ENCODE measurements at places on chromosomes 1 and 21. TPM values are rescaled to one million over a fixed set of nuclear protein-coding genes. Genes with fewer than 3 reads are reported as not detected.

The RAB25 gene
- not detected for total RNA-seq

The CR1 gene
- total RNA-seq = 1.6 TPM

The AMY1B gene
- total RNA-seq = not detected

The LMX1A gene
- 0.20 TPM for total RNA-seq

The RSPO1 gene
- not detected for total RNA-seq

The SPATA1 gene
- total RNA-seq = 0.35 TPM

The OVAAL gene
- not detected for total RNA-seq

The GFI1 gene
- total RNA-seq = not detected

The SORT1 gene
- 225 TPM for total RNA-seq

DNA sequence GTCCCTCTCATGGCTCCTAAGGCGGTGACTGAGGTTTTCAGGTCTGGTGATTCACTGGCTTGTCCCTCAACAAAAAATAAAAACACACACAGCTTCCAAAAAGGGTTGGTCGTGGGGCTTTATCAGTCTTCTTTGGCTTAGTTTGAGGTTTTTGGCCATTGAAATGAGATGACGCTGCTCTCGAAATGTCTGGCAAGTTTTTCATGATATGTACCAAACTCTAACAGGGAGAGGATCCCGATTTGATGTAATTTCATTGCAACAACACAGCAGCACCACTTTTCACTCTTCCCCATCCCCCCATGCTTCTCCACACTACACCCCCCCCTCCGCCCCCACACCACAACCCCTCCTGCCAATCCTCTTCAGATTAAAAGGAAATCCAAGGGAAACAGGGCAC is 187.1 kb upstream of the NFIA start:
- no peak for DNase-seq
- no peaks in the 10 kb centered on the region for H3K36me3 ChIP-seq
- H3K4me1 ChIP-seq = peaks cover 10% of the 10 kb centered on the region

GRCh38 chr1:5959087-5959486 is 33.1 kb downstream of the NPHP4 start:
- H3K4me3 ChIP-seq = no peak overlapping the region
- H3K4me1 ChIP-seq = no peaks in the 10 kb centered on the region
- H3K27me3 ChIP-seq = no peaks in the 10 kb centered on the region
- no peak overlapping the region for H3K27ac ChIP-seq
- DNase-seq = no peak
- no peaks in the 10 kb centered on the region for H3K36me3 ChIP-seq

GRCh38 chr21:41582866-41583265 is 74.9 kb upstream of the TMPRSS2 start:
- H3K4me3 ChIP-seq = no peak overlapping the region
- no peak overlapping the region for H3K27ac ChIP-seq
- no peak for DNase-seq
- H3K36me3 ChIP-seq = no peaks in the 10 kb centered on the region
- H3K4me1 ChIP-seq = no peaks in the 10 kb centered on the region

DNA sequence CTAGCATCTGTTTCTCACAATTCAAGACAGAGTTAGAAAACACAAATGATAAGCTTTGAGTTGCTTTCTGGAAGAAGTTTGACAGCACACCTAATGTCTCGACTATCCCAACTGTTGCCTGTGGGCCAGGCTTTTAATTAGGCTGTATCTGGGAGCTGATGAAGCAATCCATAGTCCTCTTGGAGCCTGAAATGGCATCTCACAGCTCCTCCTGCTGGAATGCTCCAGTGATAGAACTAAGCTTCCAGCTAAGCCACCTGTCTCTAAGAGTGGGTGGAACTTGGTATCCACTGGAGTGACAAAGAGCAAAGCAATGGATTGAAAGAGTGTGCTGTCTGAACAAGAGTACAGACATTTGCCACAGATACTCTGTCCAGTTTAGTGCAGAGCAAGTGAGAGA is 605.3 kb upstream of the NR5A2 start:
- no peak overlapping the region for H3K4me3 ChIP-seq
- H3K4me1 ChIP-seq = no peaks in the 10 kb centered on the region
- no peak for DNase-seq

GRCh38 chr1:230824919-230825721 is 43.2 kb downstream of the C1orf198 start:
- peak overlapping the region; percentile 93 for H3K27ac ChIP-seq
- peak; percentile 51 for DNase-seq
- H3K27me3 ChIP-seq = no peaks in the 10 kb centered on the region

- no peak overlapping the region for H3K27ac ChIP-seq
- H3K27me3 ChIP-seq = no peaks in the 10 kb centered on the region
- H3K4me3 ChIP-seq = no peak overlapping the region
- H3K4me1 ChIP-seq = peaks cover 10% of the 10 kb centered on the region
- no peaks in the 10 kb centered on the region for H3K36me3 ChIP-seq
Observed at GRCh38 chr21:28671549-28672195, 321.0 kb downstream of the LTN1 start.

GRCh38 chr1:167695147-167695546 is 26.6 kb upstream of the MPZL1 start:
- H3K36me3 ChIP-seq = no peaks in the 10 kb centered on the region
- peak overlapping the region; percentile 83 for H3K27ac ChIP-seq
- no peak overlapping the region for H3K4me3 ChIP-seq
- no peak for DNase-seq

DNA sequence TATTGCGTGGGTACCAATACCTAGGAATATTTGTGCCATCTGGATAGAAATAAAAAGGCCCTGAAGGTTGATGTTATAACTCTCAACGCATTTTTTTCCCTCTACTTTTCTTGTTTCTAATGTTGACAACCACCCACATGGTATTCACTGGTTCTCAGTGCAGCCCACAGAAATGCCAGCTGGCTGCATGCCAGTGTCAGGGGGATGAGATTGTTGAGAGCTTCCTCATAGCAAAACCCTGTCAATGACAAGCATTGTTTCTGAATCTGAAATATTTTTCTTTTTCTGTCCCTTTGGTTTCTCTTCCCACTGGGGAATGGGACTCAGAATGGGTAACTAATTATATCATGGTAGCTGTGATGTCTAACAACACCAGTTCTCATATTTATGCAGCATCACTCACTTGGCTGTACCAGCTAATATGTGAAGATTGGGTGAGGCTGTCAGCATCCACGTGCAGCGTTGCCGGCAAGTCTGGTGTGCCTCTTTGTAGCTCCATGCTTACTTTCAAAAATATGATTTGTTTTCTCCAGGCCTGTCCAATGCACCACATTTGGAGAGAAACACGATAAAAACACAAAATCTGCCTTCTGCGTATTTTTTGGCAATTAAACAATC is 284.6 kb downstream of the PTBP2 start:
- no peak overlapping the region for H3K27ac ChIP-seq
- DNase-seq = no peak
- H3K36me3 ChIP-seq = no peaks in the 10 kb centered on the region
- H3K4me3 ChIP-seq = no peak overlapping the region
- H3K4me1 ChIP-seq = no peaks in the 10 kb centered on the region

- DNase-seq = no peak
- no peak overlapping the region for H3K27ac ChIP-seq
- H3K4me3 ChIP-seq = no peak overlapping the region
- no peaks in the 10 kb centered on the region for H3K27me3 ChIP-seq
- H3K36me3 ChIP-seq = no peaks in the 10 kb centered on the region
Observed at GRCh38 chr1:197896301-197896700, 6.1 kb upstream of the C1orf53 start.

DNA sequence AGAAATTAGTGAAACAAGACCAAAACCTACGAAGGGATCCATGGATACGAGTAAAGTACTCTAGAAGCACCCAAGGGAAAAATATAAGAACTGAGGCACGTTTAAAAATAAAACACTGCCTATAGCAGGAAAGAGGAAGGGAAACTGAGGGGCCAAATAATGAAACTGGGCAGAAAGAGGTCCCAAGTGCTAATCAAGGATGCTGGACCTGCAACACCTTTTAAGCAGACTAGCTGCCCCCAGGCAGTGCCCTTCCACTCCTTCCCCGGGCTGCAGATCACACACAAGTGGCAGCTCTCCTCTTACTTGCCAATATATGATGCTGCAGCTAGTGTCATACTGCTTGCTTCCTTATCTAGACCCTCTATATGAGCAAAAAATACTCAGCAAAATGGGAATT is 7.6 kb upstream of the OTUD7B start:
- no peak overlapping the region for H3K27ac ChIP-seq
- H3K4me1 ChIP-seq = peaks cover 9% of the 10 kb centered on the region
- DNase-seq = no peak
- H3K27me3 ChIP-seq = no peaks in the 10 kb centered on the region
- no peak overlapping the region for H3K4me3 ChIP-seq
- no peaks in the 10 kb centered on the region for H3K36me3 ChIP-seq

GRCh38 chr1:110460253-110461220 is 9.6 kb downstream of the PROK1 start:
- no peak overlapping the region for H3K4me3 ChIP-seq
- peak; percentile 54 for DNase-seq
- no peak overlapping the region for H3K27ac ChIP-seq
- H3K4me1 ChIP-seq = no peaks in the 10 kb centered on the region
- no peaks in the 10 kb centered on the region for H3K27me3 ChIP-seq

GRCh38 chr21:36887963-36888362 is 78.5 kb downstream of the HLCS start:
- no peak overlapping the region for H3K4me3 ChIP-seq
- no peaks in the 10 kb centered on the region for H3K36me3 ChIP-seq
- no peak overlapping the region for H3K27ac ChIP-seq

GRCh38 chr1:120178799-120179756 is 2.8 kb upstream of the SEC22B start:
- no peaks in the 10 kb centered on the region for H3K27me3 ChIP-seq
- peak overlapping the region; percentile 47 for H3K4me3 ChIP-seq
- no peaks in the 10 kb centered on the region for H3K36me3 ChIP-seq
- peak overlapping the region; percentile 61 for H3K27ac ChIP-seq

- H3K27ac ChIP-seq = no peak overlapping the region
- H3K36me3 ChIP-seq = no peaks in the 10 kb centered on the region
- no peak for DNase-seq
- H3K27me3 ChIP-seq = no peaks in the 10 kb centered on the region
- H3K4me1 ChIP-seq = no peaks in the 10 kb centered on the region
- H3K4me3 ChIP-seq = no peak overlapping the region
Observed at GRCh38 chr21:15112858-15113257, 48.1 kb upstream of the NRIP1 start.

DNA sequence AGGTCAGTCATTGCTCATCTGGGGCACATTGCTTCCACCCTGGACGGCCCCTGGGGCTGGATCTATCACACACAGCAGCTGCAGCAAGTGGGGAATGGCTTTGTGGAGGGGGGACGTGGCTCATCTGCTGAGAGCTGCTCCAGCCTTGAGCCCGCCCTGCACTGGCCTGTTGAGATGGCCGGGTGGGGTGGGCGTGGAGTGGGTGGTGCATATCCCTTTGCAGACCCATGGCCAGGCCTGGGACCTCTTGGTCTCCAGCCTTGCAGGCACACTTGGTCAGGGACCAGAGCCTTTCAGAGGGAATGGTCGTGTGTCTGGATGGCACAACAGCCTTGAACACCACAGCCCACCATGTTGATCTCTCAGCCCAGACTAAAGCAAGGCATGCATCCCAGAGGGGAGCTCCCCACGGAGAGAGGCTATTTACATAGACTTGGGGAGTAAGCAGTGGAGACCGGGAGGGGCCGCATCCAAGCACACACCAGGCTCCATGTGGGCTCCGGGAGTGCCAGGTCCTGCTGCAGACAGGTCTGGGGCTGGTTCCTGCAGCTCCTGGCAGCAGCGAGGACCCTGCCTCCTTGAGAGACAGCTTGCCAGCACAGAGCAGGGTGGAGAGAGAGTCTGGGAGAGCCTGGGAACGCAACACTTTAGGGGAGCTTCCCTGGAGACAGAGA is 52.8 kb upstream of the SELENON start:
- no peak for DNase-seq
- H3K4me1 ChIP-seq = peaks cover 32% of the 10 kb centered on the region
- H3K27me3 ChIP-seq = no peaks in the 10 kb centered on the region
- H3K27ac ChIP-seq = no peak overlapping the region
- no peaks in the 10 kb centered on the region for H3K36me3 ChIP-seq
- H3K4me3 ChIP-seq = no peak overlapping the region

- peak overlapping the region; percentile 41 for H3K4me3 ChIP-seq
- no peaks in the 10 kb centered on the region for H3K27me3 ChIP-seq
- peak; percentile 58 for DNase-seq
- no peaks in the 10 kb centered on the region for H3K36me3 ChIP-seq
Observed at GRCh38 chr1:225700164-225700821, 47.4 kb upstream of the ENAH start.

- H3K27me3 ChIP-seq = no peaks in the 10 kb centered on the region
- DNase-seq = no peak
- peak overlapping the region; percentile 91 for H3K27ac ChIP-seq
- H3K36me3 ChIP-seq = peaks cover 31% of the 10 kb centered on the region
- peak overlapping the region; percentile 80 for H3K4me3 ChIP-seq
Observed at GRCh38 chr1:110035236-110035752, 870 bp downstream of the STRIP1 start.

DNA sequence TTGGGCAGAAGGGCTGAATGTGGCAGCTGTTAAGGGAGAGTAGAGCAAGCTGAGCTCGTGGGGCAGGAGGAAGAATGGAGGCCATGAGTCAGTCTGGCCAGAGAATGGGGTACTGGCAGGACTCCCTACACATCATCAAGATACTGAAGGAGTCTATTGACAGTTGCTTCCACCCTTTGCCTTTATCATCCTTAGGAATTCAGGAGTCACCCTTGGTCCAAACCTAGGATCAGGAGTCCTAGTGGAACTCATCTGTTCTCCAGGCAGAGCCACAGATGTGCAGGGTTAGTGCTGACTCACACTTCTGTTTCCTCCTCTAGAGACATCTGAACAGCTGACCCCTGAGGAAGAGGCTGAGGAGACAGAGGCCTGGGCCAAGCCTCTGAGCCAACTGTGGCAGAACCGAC is 18.7 kb upstream of the ST3GAL3 start:
- no peak for DNase-seq
- no peak overlapping the region for H3K4me3 ChIP-seq
- H3K4me1 ChIP-seq = peaks cover 12% of the 10 kb centered on the region

- DNase-seq = no peak
- peaks cover 23% of the 10 kb centered on the region for H3K4me1 ChIP-seq
- no peak overlapping the region for H3K4me3 ChIP-seq
- no peaks in the 10 kb centered on the region for H3K27me3 ChIP-seq
- H3K36me3 ChIP-seq = no peaks in the 10 kb centered on the region
Observed at GRCh38 chr21:33332143-33332542, 7.4 kb downstream of the IFNAR1 start.

DNA sequence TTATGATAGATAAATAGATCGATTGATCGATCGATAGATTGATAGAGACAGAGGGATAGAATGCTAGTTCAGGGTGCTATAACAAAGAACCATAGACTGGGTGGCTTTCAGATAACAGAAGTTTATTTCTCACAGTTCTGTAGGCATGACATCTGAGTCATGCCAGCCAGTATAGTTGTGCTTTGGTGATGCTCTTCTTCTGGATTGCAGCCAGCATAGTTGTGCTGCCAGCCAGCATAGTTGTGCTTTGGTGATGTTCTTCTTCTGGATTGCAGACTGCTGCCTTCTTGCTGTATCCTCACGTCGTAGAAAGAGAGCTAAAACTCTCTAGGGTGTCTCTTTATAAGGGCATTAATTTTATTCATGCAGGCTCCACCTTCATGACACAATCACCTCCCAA is 860.8 kb downstream of the BRINP3 start:
- DNase-seq = no peak
- H3K4me1 ChIP-seq = no peaks in the 10 kb centered on the region

- no peak for DNase-seq
- no peaks in the 10 kb centered on the region for H3K36me3 ChIP-seq
- H3K4me3 ChIP-seq = no peak overlapping the region
- peaks cover 24% of the 10 kb centered on the region for H3K27me3 ChIP-seq
- no peak overlapping the region for H3K27ac ChIP-seq
Observed at GRCh38 chr21:36542312-36543101, 62.6 kb upstream of the CLDN14 start.

GRCh38 chr1:10080523-10080922 is 47.8 kb downstream of the UBE4B start:
- H3K27me3 ChIP-seq = no peaks in the 10 kb centered on the region
- H3K36me3 ChIP-seq = no peaks in the 10 kb centered on the region
- H3K27ac ChIP-seq = no peak overlapping the region
- no peaks in the 10 kb centered on the region for H3K4me1 ChIP-seq
- DNase-seq = no peak

All from gastrocnemius medialis (tissue), 4 donors.